Midbrain (tissue), 1 donor: ENCODE measurements at places on chromosomes 16 and 17.

GRCh38 chr17:16988749-16989229, 16.9 kb upstream of the TNFRSF13B start:
- no peak for DNase-seq

DNA sequence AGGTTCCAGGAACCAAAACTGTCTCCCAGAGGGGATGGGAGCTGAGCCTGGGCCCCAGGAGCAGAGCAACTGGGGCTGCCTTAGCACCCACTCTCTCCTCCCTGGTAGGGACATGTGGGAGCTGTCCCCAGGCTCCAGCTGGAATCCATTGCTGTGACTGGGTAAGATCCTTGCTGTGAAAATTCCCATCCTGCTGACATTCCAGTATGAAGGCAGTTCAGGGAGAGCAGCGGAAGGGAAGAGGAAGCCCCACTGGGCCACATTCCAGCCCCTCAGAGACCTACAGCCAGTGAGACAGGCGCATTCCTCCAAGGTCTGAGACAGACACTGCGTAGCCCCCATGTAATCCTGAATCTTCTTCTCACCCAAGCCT, 24.2 kb downstream of the MYO18A start:
- no peak for DNase-seq

GRCh38 chr17:66549731-66550207, 247.4 kb downstream of the PRKCA start:
- no peak for DNase-seq

- DNase-seq, result no peak
Observed at GRCh38 chr17:66343531-66344078, 41.2 kb downstream of the PRKCA start.

DNA sequence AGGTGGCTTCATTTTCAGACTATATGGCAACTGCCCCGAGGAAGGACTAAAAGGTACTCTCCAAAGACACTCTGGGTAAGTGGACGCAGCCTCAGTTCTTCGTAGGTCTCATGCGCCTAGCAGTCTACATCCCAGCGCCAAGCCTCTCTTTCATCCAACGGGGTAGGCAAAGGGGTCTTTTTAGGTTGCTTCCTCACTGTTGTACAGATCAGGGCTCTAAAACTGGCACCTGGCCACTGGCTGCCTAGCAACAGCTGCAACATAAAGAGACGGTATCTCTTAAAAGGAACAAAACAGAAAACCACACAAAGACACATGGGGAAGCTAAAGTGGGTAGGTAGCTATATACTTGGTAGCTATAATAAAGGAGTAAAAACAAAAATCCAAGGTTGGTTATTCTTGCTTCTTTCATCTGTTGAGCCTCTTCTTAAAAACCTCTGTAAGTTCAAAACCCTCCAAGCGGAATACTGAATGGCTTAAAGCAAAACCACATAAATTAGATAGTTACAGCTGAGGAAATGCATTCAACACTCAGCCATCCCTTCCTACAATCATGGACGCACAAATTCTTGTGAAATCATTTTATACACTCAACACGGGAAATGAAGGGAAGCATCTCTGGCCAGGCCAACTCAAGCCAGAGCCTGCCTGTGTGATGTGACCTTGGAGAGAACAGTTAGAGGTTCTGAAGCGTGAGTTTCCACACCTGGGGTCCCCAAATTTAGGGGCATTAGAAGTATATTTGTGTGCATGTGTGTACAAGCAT, 22.7 kb downstream of the CYTH1 start:
- DNase-seq, result peak; percentile 21

DNA sequence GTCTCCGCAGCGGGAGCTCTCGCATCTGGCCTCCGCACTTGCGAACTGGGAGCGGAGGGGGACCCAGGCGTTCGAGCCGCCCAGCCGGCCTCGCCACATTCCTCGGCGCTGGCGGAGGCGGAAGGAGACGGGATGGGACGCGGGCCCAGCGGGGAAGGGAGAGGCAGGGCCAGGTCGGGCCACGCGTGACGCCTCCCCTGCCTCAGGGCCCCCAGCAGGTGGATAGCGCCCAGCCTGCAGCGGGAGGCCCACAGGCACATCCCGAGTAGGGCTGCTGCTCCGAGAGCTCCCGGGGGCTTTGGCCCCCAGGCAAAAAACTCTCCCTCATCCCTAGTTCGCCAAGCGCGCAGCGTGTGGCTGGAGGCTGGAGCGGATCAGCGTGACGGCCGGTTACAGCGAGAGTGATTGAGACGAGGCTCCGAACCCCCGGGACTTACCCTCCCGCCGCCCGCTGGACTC, 800 bp downstream of the PLEKHH3 start:
- DNase-seq, result no peak

GRCh38 chr17:58247511-58248363, 9.4 kb downstream of the LPO start:
- no peak for DNase-seq

DNA sequence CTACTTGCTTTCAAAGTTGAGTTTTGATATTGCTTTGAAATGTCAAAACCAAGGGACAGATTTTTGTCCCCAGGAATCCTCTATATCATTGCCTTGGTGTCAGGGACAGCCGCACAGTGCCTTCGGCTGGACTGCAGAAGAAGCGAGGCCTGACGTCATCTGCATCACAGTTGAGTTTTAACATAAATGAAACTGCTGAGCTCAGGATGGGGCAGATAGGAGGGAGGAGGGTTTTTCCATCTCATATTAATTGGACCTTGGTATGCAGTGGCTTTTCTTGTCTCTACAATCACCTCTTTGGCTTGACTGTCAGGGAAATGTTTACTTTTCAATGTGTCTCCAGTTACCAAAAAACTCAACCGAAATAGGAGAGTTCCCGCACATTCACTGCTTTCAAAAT, 111.3 kb downstream of the AATF start:
- no peak for DNase-seq

- no peak for DNase-seq
Observed at GRCh38 chr16:3861808-3862451, 18.6 kb downstream of the CREBBP start.

- no peak for DNase-seq
Observed at GRCh38 chr17:77332981-77333685, 192.4 kb downstream of the SEC14L1 start.

GRCh38 chr17:76791053-76791980, 53.4 kb downstream of the MFSD11 start:
- DNase-seq, result peak; percentile 23

DNA sequence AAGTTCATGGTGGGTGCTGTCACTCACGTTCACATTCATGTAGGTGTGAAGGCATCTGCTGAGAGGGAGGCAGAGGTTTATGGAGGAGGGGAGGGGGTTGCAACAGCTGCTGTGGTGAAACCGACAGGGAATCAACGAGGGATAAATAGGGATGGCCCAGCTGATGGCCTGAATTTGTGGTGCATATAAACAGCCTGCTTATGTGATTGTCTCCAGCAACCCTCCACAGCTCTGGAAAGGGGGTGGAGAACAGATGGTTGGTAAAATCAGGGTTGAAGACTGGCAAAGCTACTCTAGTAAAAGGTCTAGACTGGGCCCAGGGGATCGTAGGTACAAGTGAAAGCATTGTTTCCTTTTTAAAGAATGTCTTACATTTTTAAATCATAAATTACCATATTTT, 53.7 kb downstream of the IQCK start:
- DNase-seq, result no peak
